ENCODE measurements at places on chromosomes 2 and 18.

- DNase-seq: no peak
Measured at GRCh38 chr2:136118819-136119716, 1.1 kb upstream of the CXCR4 start.

- DNase-seq: no peak
Measured at GRCh38 chr2:152303951-152304350, 31.0 kb upstream of the FMNL2 start.

DNA sequence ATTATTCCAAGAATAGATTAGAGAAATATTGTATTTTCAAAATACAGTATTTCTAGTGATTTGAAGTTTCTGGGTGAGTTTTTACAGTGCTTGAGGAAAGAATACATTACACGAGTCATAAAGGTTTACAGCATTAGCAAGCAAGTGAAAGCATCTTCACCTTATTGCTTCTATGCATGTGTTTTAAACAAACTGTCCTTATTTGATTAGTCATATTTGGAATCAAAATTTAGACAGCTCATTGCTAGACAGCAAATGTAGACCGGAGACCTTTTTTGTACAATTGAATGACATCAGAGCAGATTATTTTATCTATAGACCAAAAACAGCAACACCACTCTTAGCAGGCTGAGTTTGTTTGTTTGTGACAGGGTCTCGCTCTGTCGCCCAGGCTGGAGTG, 69.2 kb downstream of the FAM161A start:
- no peak for DNase-seq

GRCh38 chr2:134178138-134178877, 75.6 kb upstream of the MGAT5 start:
- no peak for DNase-seq

DNA sequence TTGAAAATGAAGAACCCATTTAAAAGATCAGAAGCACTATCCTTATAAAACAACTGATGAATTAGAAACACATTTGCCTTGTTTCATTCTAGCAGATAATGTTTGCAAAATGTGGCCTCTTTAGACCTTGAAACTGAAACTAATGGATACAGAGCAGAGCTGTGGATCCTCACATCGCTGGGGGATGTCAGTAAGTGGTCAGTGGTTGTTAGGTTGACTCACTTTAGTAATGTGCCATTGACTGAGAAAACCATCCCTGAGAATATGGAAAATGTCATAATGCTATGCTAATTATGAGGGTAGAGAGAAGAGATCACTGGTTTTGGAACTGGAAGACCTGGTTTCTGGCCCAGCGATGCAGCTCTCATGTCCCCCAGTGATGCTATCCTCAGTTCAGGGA, 176.7 kb downstream of the MYO1B start:
- DNase-seq: no peak
